ENCODE measurements at places on chromosomes 13 and 19.

DNA sequence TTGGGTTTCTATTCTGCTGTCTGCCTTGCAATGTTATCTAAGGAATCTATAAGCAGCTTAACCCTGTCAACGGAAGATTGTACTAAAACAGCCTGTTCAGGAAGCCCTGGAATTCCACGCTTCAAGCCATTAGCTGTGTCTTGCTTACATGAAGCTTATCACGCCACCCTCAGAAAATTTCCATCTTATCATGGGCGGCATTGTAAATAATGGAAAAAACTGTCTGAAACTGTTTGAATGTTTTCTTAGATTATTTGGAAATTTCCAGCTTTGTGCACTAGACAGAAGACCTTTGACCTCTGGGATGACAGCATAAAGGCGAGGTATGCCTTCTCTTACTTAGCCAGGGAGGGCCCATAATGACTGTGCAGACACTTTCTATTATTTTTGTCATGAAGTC is 319.7 kb downstream of the KCNRG start:
- peak; percentile 7 for DNase-seq

DNA sequence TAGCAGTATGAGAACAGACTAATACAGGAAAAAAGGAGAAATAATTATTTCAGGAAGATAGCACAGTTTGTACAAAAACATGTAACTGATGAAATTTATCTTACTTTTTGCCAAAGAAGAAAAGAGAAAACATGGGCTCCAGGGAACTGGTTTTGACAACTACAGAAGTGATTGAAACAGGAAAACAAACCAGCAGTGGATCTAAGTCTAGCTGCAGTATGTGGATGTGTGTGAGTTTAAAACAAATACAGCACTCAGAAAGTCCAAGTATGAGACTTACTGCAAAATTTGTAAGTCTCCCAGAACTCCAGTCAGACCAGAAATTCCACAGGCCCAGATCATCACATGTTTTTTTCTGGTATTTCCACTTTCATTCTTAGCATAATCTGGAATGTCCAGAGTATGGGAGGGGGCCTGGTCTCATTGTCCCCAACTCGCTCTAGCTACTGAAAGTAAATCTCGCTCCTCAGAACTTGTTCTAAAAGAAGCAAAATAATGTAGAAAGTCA is 259.5 kb downstream of the NHLRC3 start:
- DNase-seq, result peak; percentile 26

GRCh38 chr13:60765700-60766411 is 368.8 kb downstream of the TDRD3 start:
- no peak for DNase-seq

DNA sequence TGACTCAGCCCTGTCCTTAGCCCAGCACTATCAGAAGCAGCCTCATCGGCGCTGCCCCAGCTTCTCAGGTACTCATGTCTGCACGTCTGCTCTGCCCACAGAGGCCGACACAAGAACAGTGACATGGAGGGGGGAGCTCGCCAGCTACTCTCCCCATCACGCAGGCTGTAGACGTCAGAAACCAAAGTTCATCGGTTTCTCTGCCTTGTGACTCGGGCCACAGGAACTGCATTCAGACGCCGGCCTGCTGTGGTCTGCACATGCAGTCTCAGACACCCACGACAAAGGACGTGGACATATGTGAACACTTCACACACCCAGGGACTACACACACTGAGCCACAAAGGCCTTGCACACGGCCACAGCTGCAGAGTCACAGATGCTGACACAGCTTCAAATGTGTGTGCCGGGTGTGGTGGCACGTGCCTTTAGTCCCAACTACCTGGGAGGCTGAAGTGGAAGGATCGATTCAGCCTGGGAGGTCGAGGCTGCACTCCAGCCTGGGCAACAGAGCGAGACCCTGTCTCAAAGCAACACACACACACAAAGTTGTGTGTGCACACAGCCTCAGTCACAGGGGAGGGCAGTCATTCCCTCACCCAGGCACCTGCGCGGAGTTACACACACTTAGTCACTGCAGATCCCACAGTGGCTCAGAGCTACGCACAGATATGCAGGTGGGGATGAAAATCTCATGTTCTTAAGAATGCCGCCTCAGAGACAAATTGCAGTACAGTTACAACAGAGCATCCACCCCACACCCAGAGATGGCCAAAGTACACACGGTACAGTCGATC is 4.9 kb upstream of the ZFP36 start:
- peak; percentile 44 for DNase-seq

GRCh38 chr13:113179374-113180230 is 21.2 kb downstream of the PROZ start:
- no peak for DNase-seq

DNA sequence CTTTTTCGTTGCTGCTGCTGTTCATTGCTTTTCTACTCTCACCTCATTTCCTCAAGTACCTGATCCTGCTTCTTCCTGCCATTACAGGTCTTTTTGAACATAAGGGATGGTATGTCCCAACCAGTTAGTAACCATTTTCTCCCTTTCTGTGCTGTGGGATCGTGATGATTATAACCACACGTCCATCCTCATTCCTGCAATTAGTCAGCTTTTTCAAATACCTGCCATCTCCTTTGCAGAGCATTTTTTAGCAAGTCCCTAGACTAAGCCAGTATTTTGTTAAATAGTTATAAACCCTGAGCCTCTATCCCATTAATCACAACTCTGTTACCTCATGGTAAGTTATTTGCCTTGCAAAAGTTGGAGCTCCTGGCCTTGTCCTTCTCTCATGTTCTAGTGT is 109.2 kb downstream of the FNDC3A start:
- no peak for DNase-seq
